ENCODE measurements at places on chromosomes 6 and 20.

- peak; percentile 56 for DNase-seq
These were observed at the start of gene SYCP2 for GRCh38 chr20:59933296-59933848. TSS of gene SYCP2 (minus strand) at chr20:59933637. CDS start at chr20:59922413, 11,224 bp downstream.

- peak; percentile 90 for DNase-seq
These were observed 60.8 kb downstream of the PRPH2 start for GRCh38 chr6:42661540-42662153.

- DNase-seq: no peak
These were observed 92.1 kb downstream of the CEBPB start for GRCh38 chr20:50282592-50283241.

DNA sequence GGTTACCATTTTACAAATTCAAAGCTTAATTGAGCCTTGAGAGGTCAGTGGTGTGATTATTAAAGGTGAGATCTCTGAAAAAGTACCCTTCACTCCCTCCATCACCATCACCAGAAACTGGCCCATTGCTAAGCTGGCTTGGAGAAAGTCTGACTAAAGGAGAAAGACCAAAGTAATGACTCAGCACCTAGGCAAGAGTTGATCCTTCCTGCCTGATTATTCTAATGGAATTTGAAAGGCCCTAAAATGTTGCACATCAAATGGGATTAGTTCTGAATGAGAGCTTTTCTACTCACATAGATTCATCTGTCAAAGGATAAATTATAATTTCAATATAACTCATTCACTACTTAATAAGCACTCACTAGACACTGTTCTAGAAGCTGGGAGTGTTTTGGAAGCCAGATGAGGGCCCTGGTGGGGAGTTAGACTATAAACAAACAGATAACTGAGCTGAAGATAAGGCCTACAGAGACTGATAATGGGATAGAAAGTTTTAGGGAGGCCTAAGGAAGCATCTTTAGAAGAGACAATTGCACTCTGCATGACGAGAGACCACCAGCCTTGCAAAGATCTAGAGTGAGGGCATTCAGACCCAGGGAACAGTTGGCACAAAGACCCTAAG, 366.7 kb downstream of the SYNE1 start:
- peak; percentile 89 for DNase-seq

GRCh38 chr6:31395832-31396231, 7.6 kb upstream of the MICA start:
- DNase-seq: no peak

DNA sequence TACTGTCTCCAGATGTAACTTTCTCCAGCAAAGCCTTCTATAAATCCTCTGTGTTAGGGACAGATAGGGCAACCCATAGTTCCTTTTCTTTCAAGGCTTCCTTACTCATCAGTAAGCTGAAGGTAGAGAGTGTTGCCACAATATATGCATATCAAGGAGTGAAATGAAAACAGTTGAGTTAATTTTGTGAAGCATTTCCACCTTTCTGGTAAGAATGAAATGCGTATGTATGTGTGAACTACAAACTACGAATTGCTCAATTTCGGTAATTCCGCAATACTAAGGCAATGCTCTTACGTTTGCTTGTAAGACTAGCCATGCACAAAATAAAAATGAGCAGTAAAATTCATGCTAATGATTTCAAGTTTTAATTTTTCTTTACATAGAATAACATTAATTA, 61.2 kb upstream of the HBS1L start:
- no peak for DNase-seq

GRCh38 chr20:56359212-56360132, 698 bp downstream of the FAM210B start:
- peak; percentile 61 for DNase-seq

- DNase-seq: no peak
These were observed 4.0 kb upstream of the DHX16 start for GRCh38 chr6:30676660-30677285.

DNA sequence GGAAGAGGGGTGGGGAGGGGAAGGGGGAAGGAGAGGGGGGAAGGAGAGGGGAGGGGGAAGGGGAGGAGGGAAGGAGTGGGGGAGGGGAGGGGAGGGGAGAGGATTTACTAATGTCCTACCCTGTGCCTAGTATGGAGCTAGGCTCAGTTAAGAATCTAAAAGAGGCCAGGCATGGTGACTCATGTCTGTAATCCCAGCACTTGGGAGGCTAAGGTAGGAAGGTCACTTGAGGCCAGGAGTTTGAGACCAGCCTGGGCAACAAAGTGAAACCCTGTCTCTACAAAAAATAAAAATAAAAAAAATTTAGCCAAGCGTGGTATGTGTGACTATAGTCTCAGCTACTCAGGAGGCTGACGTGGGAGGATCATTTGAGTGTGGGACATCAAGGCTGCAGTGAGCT, 13.0 kb downstream of the UBE2J1 start:
- peak; percentile 12 for DNase-seq

GRCh38 chr6:3013486-3013885, 13.8 kb downstream of the NQO2 start:
- no peak for DNase-seq

- DNase-seq: no peak
These were observed 128.4 kb downstream of the KLHL32 start for GRCh38 chr6:97052896-97053295.

- DNase-seq: no peak
These were observed 41.4 kb downstream of the SCAND1 start for GRCh38 chr20:35912881-35913280.

DNA sequence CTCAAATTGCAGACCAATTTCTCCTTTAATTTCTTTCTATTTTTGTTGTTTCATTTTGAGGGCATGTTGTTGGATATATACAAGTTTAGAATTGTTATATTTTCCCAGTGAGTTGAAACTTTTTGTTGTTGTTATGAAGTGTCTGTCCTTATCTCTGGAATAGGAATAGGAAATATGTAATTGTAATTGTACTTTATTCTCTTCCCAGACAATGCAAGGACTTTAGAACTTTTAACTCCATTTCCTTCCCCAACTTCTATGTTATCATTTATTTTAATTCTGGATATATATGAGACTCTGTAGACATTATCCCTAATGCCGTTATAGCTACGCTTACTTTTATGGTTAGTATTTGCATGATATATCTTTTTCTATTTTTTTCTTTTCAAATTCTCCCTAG, 12.4 kb downstream of the SERPINB1 start:
- DNase-seq: no peak

GRCh38 chr20:14446446-14446845, 109.0 kb upstream of the FLRT3 start:
- DNase-seq: no peak

- DNase-seq: no peak
These were observed 51.6 kb upstream of the CHD6 start for GRCh38 chr20:41669708-41670263.

DNA sequence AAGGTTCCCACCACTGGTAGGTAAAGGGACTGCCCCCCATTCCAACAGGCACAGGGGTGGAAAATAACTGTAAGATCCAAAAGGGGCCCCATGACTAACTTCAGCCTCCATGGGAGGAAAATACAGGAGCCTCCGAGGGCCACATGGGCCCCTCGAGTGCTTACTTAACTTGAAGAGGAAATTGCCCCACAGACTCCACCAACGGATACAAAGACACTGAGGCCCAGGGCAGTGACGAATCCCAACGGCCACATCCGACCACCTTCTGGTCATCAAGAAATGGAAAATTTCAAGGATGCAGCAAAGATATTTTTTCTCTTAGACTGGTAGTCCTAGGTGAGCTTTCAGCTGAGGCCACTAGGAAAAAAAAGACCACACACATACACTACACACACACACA, 116.0 kb upstream of the MRPS10 start:
- no peak for DNase-seq

DNA sequence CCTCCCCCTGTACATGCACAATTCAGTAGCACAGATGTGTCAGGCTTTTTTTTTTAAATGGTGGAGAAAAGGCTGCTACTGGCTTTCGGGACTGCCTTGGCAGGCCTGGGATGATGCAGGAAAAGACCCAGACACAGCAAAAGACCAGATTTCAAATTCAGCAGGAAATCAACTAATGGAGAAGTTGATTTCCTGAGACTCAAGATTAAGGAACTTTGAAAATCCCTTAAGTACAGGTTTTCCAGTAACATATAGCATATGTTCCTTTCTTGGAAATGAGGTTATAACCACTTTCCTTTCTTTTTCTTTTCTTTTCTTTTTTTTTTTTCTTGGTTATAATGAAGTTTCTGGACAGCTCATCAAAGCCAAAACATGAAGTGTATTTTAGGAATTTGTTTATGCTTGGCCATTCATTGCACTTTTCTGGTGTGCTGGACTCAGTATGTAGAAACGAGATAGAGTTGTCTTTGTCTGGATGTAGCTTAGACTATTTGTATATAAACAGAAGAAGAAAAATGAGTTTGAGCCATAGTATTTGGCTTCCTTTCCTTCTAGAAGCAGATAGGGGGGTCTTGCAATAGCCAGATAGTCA, 119.4 kb downstream of the SASH1 start:
- peak; percentile 18 for DNase-seq

GRCh38 chr6:125314009-125314581, 12.3 kb upstream of the HDDC2 start:
- peak; percentile 83 for DNase-seq
